ENCODE measurements at places on chromosomes 12 and 14.

GRCh38 chr12:67501362-67501761, 147.2 kb upstream of the DYRK2 start:
- no peak for DNase-seq

- peak; percentile 6 for DNase-seq
These were observed 133.6 kb upstream of the SLC35F4 start for GRCh38 chr14:57999471-57999870.

DNA sequence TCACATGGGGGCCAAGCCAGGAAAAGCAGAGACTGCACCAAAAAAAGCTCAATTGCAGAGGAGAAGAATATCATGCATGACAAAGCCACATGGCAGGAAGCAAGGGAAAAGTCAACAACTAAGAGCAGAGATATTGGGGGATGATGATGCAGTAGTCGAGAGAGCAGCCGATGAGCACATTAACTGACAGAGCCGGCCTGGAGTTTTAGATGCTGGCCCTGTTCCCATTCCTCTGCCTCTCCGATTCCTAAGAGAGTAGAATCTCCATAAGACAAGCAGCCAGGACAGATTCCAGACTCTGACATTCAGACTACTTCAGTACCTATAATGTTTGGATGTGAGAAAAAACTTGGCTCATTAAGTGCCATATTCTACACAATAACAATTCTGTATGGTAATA, 155.9 kb downstream of the KCNH5 start:
- DNase-seq: peak; percentile 15

- DNase-seq: peak; percentile 44
These were observed 2.0 kb downstream of the SP1 start for GRCh38 chr12:53381731-53382630.

DNA sequence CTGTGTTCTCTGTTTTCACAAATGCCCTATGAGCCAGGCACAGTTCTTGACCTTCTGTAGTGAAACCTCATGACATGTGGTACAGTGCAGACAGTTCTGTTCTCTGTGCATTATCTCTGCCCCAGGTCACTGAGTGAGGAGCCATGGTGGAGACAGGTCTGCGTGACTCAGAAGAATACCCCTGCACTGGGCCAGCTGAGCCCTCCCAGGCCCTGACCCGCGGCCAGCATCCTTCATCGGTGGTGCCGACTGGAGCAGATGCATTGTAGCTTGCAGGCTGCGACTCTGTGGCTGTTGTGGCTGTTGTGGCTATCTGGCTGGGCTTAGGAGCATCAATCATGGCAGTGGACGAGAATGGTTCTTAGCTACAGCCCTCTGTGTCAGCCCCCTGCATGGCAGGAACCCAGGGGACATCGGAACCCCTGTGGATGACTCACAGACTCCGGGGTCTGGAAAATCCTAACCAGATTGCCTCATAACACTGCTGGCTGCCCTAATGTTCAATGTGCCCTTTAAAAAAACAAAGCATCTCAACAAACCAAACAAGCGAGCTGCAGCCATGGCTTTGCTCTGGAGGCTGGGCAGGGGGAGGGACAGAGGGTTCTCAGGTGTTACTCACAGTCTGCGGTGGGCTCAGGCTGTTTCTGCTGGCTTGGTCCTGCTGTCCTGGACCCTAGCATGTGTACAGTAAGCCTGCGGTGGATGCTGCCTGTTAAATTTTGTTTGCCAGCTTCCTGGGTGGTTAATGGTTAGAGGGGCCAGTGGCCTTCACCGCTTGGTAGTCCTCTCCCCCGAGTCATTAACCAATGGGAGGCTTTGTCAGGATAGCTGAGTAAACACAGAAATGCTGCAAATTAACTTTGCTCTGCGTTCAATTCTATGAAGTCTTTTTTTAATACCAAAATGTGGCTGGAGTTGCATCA, at the start of gene SERPINA6:
TSS of gene SERPINA6 (minus strand) at position 689 of the 923 bp plus-strand sequence. CDS start 8,688 bp downstream, outside the sequence.
- peak; percentile 39 for DNase-seq

DNA sequence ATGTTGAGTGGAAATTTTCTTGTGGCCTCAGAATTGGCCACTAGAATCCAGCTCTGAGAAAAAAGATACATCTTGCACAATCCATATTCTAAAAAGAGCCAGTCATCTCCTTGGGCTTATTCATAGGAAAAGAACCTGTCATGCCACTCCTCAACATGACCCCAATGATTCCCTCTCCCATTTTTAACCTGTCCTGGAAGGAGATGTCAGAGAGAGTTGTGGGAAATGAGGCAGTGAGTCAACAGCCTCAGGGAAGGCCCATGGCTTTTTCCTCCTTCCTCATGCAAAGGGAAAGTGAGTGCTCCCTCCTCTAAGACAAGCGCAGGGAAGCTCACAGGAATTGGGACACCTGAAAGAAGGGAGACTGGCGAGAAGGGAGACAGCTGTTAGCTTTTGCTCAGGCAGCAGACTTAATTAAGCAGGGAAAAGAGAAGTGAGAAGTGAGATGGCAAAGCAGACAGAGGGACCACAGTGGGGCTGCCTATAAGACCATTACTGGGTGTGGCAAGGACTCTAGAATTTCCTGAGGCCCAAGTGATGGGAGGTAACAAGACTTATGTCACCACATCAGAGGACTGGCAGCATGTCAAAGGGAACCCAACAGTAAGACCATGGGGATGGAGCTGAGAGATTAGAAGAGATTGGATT, 10.2 kb upstream of the DHRS7 start:
- DNase-seq: no peak

- DNase-seq: no peak
These were observed 179.0 kb downstream of the SLC15A4 start for GRCh38 chr12:128644664-128645296.

DNA sequence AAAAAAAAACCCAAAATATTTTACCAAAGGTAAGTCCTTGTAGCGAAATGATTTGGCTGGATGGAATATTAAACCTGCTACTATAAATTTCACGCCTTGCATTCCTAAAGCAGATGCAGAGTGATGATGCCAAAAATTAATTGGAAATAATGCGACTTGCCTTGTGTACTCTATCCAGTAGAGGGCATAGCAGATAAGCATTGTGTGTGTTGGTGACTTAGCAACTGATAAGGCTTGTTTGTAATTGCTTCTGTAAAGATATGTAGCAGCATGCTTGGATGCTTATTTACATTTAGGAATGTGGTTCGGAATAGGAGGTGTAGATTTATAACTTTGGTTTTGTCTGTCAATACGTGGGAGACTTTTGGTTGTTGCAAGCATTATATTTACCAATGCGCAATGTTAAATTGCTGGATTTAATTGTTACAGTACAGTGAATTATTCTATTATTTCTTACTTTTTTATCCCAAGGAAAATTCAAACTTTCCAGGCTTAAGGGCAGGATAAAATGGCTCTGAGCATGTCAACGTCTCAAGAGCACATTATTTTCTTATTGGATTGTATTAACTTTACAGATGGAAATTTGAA, 80.5 kb downstream of the TMEM260 start:
- peak; percentile 41 for DNase-seq

DNA sequence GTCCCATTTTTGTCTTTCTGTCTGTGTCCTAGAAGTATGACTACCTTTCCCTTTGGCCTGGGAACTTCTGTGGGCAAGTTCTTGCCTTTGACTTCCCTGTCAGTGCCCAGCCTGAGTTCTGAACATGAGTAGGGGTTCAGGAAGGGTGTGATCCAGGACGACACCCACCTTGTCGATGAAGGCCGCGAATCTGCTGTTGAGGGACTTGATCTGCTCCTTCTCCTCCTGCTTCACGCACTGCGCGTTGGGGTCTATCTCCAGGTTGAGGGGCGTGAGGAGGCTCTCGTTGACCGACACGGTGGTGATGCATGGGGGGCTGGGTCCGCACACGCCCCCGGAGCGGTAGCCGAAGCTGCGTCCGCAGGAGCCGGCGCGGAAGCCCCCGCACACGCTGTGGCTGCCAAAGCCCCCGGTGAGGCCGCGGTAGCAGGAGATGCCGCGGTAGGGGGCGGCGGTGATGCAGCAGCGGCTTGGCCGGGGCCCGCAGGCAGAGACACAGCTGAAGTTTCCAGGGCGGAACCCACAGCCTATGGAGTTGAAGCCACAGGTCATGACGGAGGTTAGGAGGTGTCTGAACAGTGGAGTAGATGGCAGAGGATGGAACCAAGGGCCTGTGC, at the start of gene KRT83:
TSS of gene KRT83 (minus strand) at position 615 of the 617 bp plus-strand sequence. CDS start at position 552, 63 bp downstream.
- no peak for DNase-seq

GRCh38 chr12:89731089-89731488, 22.5 kb upstream of the ATP2B1 start:
- DNase-seq: peak; percentile 24

- no peak for DNase-seq
These were observed 223.7 kb downstream of the AKAP6 start for GRCh38 chr14:32552766-32553165.

- DNase-seq: no peak
These were observed 198.7 kb downstream of the DACT1 start for GRCh38 chr14:58836303-58836974.
